ENCODE measurements at places on chromosomes 5 and 9.

- no peak for DNase-seq
Observed at GRCh38 chr5:170266570-170267381, 30.8 kb downstream of the LCP2 start.

DNA sequence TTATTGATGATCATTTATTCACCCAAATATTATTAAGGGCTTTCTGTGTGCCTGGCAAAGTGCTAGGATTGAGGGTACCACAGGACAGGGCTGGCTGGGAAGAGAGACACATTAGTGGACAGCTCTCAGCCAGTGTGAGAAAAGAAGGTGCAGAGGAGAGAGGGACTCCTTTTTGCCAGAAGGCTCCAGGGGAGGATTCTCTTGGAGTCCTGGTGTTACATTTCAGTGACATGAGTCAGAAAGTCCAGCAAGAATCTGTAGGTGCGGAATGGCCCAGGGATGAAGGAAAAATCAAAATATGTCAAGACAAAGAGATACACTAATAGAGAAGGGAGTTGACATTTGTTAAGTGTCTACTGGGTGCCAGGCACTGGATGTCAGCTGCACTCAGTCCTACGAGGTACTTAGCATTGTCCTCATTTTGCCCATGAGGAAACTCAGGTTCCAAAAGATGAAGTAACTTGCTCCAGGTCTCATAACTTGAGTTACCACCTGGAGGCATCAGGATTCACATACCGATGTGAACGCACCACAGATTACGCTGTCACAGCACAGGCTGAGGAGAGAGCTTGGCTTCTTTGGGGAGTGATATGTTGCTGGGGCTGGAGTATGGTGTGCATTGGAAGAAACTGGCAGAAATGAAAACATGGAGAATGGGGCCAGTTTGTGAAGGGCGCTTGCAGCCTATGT lies 60.5 kb downstream of the RASGRF2 start:
- DNase-seq: no peak

GRCh38 chr5:178711572-178711971 lies 18.9 kb downstream of the ZNF354A start:
- no peak for DNase-seq

DNA sequence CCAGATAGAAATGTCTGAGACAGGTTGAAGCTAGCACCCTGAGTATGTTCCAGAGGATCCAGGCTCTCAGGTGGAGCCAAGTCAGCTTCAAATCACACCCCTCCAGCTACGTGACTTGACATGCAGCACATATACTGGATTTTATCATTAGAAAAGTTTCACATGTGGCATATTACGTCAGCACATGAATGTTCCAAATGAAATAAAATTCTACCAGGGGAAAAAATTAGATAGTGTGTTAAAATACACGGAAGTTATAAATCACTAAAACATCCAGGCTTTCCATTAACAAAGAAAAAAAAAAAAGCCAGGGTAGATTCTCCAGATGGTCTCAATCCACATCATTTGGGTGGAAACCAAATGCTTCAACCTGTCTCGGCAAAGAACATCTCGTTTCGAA lies 251.6 kb downstream of the MPDZ start:
- peak; percentile 42 for DNase-seq

DNA sequence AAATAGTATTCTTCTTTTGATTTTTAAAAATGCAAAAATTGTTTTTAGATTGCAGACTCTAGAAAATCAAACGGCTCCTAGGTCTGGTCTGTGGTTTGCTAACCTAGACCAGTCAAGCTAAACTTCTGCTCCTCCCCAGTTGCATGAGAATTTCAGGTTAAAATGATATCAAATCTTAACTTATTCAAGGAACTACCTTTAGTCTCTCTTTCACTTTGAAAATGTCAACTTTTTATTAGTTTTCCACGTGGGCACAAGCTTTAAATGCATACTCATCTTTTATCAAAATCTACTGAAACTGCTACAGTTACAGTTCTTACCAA lies 8.8 kb downstream of the CAMK4 start:
- no peak for DNase-seq
